ENCODE measurements at places on chromosomes 5 and 9.

DNA sequence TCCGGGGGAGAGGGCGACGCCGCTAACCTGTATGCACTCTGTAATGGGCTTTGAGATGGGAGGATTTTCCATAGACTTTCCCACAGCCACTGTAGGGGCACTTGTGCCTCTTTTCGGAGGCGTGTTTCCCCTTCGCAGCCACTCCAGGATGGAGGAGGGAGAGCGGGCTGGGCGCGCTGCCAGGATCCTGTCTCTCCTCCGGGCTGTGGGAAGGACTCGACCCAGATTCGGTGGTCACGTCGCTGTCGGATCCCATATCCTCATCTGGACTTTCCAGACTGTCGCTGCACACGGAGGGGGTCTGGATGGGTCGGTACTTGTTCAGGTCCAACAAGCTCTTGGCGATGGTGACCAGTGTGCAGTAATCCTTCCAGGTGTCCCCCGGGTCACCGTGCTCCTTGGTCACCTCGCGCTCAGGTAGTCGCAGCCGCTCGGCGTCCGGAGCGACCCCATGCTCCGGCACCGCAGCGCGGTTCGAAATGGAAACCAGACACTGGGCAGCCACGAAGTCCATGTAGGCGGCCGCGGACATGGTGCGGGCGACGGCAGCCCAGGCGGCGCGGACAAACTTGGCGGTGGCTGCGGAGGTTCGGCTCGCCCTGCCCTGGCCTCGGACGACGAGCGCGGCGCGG, 1.5 kb downstream of the KLF9 start:
- DNase-seq: peak; percentile 31

DNA sequence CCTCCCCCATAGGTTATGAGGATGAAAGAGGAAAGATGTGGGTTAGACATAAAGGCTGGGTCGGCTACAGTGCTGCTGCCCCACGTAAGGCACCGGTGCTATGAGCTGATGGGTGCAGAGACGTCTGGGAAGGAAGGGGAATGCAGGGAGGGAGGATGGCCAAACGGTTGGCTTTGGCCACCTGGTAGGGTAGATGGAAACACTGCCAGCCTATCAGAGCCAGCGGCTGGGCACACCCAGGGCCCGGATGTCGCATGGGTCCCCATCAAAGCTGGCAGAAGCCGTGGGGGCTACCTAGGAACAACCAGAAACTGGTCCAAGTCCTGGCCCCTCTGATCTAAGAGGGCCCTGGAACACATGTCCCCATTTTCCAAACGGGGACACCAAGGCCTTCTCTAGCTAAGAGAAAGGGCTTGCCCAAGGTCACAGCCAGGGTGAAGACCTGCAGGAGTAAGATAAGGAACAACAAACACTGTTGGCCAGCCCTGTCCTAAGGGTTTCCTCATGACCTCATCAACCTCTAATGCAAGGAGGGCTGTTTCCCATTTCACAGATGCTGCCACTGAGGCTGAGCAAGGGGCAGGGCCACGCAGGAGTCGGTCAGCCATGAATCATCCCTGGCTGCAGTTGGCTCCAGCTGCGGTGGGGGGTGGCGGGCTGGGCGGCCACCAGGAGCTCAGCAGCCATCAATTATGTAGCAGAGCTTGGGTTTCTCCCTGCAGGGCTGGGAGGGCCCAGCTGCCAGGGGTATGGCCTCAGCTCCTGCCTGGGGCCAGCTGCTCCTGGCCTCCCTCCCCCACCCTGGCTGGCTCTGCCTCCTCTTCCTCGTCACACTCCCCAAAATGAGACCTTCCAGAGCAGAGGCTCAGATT, 4.9 kb downstream of the SH3GLB2 start:
- no peak for DNase-seq

DNA sequence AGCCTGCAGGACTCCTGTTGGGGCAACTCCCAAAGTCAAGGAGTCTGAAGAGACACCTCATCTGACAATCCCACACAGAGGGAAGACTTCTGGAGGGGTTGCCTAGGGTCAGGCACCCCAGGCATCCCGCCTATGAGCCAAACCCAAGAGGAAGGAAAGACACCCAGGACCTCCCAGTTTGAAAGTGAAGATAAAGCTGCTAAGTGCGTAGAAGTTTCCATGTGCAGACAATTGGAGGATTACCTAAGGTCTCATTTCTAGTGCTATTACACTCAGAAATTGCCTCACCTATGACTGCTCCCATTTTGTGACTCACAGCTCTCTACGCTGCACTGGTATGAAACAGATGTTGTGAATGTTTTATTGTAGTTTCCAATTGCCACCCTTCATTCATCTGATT, 322.9 kb downstream of the SLIT3 start:
- no peak for DNase-seq

DNA sequence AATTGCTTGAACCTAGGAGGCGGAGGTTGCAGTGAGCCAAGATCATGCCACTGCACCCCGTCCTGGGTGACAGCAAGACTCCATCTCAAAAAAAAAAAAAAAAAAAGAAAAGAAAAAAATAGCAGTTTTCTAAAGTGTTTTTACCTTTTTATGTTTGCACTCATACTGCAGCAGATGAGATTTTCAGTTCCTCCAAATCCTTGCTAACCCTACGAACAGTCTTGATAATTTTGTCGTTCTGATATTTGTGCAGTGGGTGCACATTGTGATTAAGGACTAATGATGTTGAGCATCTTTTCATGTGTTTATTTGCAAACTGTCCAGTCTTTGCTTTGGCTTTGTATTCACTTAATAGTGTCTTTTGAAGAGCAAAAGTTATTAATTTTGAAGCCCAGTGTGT, 42.9 kb downstream of the ZCCHC7 start:
- no peak for DNase-seq

DNA sequence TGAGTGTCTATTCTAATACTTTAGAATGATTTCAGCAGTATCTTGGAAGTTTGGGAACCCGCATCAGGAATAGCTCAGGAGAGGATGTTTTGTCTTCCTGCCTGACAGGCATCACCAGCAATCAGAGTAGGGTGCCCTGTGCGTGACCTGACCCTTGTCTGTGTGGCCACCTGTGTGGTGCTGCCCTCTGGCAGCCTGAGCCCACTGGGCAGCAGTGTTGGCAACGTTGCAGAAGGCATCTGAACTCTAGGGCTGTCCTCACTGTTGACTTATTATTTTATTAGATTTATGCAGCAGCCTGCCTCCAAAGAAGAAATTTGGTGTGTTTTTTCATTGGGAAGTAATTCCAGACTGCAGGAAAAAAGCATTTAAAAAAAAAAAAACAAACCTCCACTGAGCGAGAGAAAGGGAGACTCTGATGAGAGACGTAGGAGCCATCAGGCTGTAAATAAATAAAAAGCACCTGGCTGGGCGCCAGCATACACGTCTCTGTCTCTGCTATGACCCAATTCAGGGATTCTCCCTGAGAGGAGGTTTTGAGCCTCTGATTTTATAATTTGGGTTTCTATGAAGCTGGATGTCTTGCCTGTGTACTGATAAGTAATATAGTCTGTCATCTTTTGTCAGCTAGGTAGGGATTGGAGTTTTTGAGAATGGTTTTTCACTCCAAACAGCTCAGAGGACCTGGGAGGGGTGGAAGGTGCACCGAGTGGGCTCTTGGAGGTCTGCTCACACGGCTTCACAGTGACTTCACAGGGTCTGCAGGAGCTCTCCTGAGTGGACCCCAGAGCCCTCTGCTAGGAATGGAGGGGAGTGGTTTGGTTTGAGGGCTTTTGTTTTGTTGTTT, 49.0 kb downstream of the FAM78A start:
- no peak for DNase-seq

GRCh38 chr5:120599576-120599975, 135.5 kb downstream of the PRR16 start:
- no peak for DNase-seq

GRCh38 chr5:59132131-59132530, 549.3 kb downstream of the RAB3C start:
- DNase-seq: no peak

DNA sequence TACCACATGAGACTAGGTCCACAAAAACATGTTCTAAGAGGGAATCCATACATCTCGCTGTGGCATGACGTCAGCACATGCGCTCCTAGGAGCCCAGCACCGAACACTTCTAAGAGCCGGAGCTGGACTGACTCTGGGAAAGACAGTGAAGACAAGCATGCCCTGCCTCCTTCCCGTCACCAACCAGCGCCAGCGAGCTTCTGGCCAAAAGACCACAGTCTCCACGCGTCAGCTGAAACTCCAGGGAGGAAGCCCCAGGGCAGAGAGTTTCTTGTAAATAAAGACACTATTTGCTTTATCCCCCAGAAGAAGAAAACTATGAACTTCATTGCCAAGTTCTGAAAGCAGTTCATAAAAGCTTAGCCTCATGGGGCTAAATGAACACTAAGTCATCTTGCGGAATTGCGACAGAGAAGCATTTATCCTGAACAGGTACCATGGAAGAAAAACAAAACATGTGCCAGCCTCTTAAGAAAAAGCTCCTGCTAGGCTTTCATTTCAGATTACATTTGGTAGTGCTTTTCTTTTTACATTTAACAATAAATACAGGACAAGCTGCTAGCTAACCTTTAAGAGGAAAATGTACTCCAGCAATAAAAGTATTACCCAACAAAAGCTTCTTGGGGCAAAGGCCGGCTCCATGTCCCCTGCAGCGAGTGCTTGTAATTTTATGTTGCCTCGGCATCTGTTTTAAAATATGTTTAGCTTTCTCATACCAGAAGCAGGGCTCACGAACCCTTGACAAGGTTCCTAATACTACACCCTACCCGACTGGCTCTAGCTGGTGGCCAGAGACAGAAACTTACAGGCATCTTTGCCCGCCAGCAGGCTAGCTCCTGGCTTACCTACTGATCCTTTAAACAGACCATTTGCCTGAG, 96.5 kb downstream of the PRRT1B start:
- DNase-seq: no peak

- DNase-seq: no peak
Observed at GRCh38 chr9:109082091-109082620, 37.6 kb downstream of the TMEM245 start.

- peak; percentile 6 for DNase-seq
Observed at GRCh38 chr9:70110194-70111041, 66.8 kb downstream of the MAMDC2 start.

DNA sequence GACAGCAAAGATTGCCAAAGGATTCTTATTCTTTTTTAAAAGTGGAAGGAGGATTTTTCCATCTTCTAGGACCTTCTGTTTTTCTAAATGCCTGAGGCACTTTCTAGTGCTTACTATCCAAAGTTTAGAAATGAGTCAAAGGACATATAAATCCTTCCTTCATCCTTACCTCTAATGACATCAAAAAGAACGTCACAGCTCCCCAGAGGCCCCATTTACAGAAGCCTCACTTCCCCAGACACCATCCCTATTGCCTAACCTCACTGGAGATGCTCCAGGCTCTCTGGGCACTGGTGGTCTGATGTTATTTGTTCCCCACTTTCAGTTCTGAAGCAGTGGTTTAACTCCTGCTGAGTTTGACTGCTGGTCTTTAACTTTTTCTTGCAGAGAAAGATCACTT, 504.3 kb downstream of the AGTPBP1 start:
- no peak for DNase-seq

DNA sequence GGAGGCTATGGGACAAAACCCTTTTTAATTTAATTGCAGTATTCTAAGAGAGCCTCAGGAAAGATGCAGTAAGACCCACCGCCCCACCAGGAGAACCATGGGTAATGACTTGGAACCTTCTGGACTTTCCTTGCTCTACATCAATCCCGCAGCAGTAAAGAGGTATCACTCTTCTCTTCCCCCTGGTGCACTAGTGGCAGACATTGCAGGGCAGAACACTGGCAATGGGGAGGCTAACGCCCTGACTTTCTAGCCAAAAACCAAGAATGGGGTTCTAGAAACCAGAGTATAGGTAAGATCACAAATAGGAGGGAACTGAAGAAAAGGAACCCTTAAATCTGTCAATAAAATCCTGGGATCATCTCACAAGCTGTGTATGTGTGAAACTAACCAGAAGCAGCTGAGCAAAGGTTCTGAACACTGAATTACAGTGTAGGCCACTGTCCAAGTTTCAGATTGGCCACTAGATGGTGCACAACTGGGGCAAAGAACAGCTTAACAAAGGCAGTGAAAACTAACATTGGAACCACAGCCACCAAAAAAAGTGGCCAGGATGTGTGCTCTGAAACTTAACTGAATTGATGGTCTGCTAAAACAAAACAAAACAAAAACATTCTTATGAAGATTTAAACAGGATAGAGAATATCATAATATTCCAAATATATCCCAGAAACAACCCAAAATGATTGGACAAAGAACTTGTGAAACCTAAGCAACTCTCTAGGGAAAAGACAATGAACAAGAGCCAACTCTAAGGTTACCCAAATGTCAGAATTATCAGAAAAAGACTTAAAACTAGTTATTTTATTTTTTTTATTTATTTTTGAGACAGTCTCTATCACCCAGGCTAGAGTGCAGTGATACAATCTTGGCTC, 6.6 kb upstream of the FAM151B start:
- DNase-seq: peak; percentile 6

DNA sequence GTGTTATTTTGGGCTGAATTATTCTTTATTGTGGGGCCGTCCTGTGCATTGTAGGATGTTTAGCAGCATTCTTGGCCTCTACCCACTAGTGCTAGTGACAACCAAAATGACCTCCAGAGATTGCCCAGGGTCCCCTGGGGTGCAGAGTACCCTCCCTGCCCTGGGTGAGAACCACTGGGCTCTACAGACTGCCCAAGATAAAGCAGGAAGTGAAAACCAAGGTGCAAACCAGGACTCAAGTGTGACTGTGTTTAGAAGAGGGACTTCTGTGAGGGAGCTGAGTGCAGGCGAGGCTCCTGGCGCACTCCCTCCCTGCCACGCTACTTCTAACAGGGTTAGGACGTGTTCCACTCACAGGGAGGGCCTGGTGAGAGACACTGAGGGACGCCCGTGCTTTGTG, 41.6 kb downstream of the USP20 start:
- no peak for DNase-seq

DNA sequence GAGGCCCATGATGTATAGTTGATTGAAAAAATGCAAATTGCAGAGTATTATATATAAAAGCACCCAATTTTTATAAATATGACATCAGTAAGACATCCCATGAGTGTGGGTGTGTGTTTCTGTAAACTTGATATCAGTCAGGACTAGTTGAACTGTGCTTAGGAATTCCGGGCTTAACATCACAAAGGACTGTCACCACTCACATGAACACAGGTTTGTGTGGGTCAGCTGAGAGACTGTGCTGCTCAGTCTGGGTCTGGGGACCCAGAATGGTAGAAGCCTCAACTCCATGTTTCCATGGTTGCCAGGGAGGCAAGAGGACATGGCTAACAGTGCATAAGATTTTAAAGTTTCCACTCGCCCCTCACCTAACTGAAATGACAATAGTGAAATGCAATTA, 120.3 kb downstream of the ADCY2 start:
- no peak for DNase-seq

- no peak for DNase-seq
Observed at GRCh38 chr5:178237431-178238312, 5.1 kb upstream of the PHYKPL start.

DNA sequence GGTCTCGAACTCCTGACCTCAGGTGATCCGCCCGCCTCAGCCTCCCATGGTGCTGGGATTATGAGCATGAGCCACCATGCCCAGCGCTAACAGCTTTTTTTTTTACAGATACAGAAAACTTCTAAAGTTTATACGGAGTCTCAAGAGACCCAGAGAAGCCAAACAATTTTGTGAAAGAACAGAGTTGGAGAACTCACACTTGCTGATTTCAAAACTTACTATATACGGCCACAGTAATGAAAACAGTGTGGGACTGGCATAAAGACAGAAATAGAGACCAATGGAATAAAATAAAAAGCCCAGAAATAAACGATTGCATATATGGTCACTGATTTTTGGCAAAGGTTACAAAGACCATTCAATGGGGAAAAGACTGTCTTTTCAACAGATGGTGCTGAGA, 85.6 kb upstream of the CACNA1B start:
- DNase-seq: no peak

Measured in activated naive CD8-positive, alpha-beta T cell treated with anti-CD3 and anti-CD28 coated beads for 36 hours (primary cell).